ENCODE measurements at places on chromosomes 4 and X. TPM values are rescaled to one million over a fixed set of nuclear protein-coding genes. Genes with fewer than 3 reads are reported as not detected.

- no peaks in the 10 kb centered on the region for H3K4me1 ChIP-seq
- no peak for DNase-seq
- no peaks in the 10 kb centered on the region for H3K27me3 ChIP-seq
- no peak overlapping the region for H3K4me3 ChIP-seq
- no peak overlapping the region for H3K27ac ChIP-seq
Measured at GRCh38 chrX:76029385-76029784, 143.5 kb upstream of the PBDC1 start.

DNA sequence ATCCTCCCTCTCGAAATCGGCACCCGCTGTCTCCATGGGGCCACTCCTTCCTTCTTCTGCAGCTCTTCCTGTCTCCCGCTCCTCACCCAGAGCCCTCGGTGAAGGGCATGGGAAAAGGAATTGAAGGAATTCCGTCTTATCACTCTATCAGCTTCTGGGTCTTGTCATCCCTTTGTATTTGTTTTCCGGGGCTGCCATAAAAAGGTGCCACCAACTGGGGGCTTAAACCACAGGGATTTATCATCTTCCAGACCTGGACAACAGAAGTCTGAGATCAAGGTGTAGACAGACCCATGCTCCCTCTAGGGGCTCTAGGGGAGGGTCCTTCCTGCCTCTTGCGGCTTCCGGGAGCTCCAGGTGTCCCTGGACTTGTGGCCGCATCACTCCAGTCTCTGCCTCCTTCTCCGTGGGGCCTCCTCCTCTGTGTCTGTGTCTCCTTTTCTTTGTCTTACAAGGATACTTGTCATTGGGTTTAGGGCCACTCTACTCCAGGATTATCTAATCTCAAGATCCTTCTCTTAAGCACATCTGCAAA is 24.0 kb downstream of the CD99 start:
- H3K27ac ChIP-seq, result no peak overlapping the region
- H3K36me3 ChIP-seq, result no peaks in the 10 kb centered on the region
- peaks cover 8% of the 10 kb centered on the region for H3K4me1 ChIP-seq
- H3K4me3 ChIP-seq, result no peak overlapping the region
- DNase-seq, result no peak
- H3K27me3 ChIP-seq, result no peaks in the 10 kb centered on the region

- no peaks in the 10 kb centered on the region for H3K27me3 ChIP-seq
- no peaks in the 10 kb centered on the region for H3K36me3 ChIP-seq
- peak; percentile 4 for DNase-seq
- H3K4me3 ChIP-seq, result no peak overlapping the region
Measured at GRCh38 chrX:102959471-102959870, 22.4 kb downstream of the RAB40AL start.

DNA sequence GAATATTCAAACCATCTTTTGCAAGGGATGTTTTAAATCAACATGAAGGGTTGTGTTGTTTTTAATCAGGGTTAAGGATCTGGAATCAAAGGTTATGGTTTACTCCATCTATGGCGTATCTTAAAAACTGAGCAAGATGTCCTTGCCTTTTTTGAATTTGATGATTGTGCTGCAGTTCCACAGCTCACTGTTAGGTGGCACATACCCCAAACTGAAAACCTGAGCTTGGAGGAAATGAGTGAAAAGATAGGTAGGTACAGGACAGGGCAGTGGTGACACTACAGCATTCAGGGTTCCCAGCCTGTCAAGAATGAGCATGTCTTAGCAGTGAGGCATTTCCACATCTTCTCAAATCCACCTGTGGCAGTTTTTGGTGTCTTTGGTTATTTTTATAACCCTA is 13.1 kb upstream of the EOLA1 start:
- no peak overlapping the region for H3K4me3 ChIP-seq
- no peaks in the 10 kb centered on the region for H3K27me3 ChIP-seq
- no peak for DNase-seq
- no peak overlapping the region for H3K27ac ChIP-seq

GRCh38 chr4:151472297-151472696 is 63.3 kb downstream of the FHIP1A start:
- H3K4me3 ChIP-seq, result no peak overlapping the region
- H3K36me3 ChIP-seq, result no peaks in the 10 kb centered on the region
- no peaks in the 10 kb centered on the region for H3K27me3 ChIP-seq
- no peak overlapping the region for H3K27ac ChIP-seq
- H3K4me1 ChIP-seq, result peaks cover 11% of the 10 kb centered on the region

- DNase-seq, result no peak
- no peaks in the 10 kb centered on the region for H3K36me3 ChIP-seq
Measured at GRCh38 chrX:118579417-118579816, 83.8 kb downstream of the DOCK11 start.

- H3K27ac ChIP-seq, result no peak overlapping the region
- H3K36me3 ChIP-seq, result no peaks in the 10 kb centered on the region
- H3K27me3 ChIP-seq, result no peaks in the 10 kb centered on the region
- no peak overlapping the region for H3K4me3 ChIP-seq
Measured at GRCh38 chrX:136057567-136057966, 72.3 kb downstream of the SLC9A6 start.

- H3K36me3 ChIP-seq, result no peaks in the 10 kb centered on the region
- no peaks in the 10 kb centered on the region for H3K27me3 ChIP-seq
- DNase-seq, result peak; percentile 89
- H3K4me1 ChIP-seq, result peaks cover 81% of the 10 kb centered on the region
- peak overlapping the region; percentile 38 for H3K4me3 ChIP-seq
- H3K27ac ChIP-seq, result peak overlapping the region; percentile 91
Measured at GRCh38 chr4:168587411-168588125, 90.7 kb downstream of the PALLD start.

GRCh38 chr4:129092631-129093190 is 628 bp downstream of the SCLT1 start:
- H3K4me1 ChIP-seq, result peaks cover 2% of the 10 kb centered on the region
- peak overlapping the region; percentile 54 for H3K27ac ChIP-seq
- no peaks in the 10 kb centered on the region for H3K27me3 ChIP-seq
- H3K36me3 ChIP-seq, result no peaks in the 10 kb centered on the region
- H3K4me3 ChIP-seq, result peak overlapping the region; percentile 91

DNA sequence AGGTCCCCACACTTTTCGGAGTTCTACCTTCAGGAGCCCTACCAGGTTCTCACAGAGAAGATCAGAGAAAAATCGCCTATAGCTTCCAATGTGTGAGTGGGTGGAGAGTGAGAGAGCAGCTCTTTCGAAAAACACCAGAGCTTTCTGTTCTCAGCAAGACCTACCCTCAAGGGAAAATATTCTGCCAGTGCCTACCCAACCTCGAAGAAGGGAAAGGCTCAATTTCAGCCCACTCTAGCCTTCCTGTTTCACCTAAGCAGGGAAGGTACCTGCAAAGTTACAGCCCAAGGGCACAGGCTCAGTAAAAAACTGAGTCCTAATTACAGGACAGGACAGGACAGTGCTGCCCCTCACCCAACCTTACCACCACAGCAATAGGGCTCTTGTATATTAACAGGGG is 104.0 kb upstream of the WDR17 start:
- H3K4me3 ChIP-seq, result no peak overlapping the region
- no peaks in the 10 kb centered on the region for H3K36me3 ChIP-seq
- no peak overlapping the region for H3K27ac ChIP-seq
- no peaks in the 10 kb centered on the region for H3K4me1 ChIP-seq

DNA sequence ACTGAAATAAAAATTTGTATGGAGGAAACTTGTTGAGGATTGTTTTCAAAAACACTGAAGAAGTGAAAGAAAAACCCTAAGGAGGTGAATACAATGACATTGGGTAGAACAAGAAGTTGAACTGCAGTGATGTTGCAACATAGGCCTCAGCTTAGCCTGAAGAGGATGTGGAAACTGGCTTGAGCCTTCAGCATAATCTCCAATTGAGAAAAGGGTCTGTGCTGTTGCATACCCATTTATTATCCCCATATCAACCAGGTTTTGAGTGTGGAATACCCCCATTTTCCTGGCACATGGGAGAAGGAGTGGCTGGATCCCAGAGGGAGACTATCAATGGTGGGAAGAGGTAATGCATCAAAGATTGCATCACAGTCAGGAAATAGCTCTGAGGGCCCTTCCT is 695.0 kb upstream of the HS3ST1 start:
- H3K27me3 ChIP-seq, result no peaks in the 10 kb centered on the region
- no peaks in the 10 kb centered on the region for H3K36me3 ChIP-seq
- no peaks in the 10 kb centered on the region for H3K4me1 ChIP-seq
- no peak overlapping the region for H3K27ac ChIP-seq
- DNase-seq, result no peak
- no peak overlapping the region for H3K4me3 ChIP-seq

DNA sequence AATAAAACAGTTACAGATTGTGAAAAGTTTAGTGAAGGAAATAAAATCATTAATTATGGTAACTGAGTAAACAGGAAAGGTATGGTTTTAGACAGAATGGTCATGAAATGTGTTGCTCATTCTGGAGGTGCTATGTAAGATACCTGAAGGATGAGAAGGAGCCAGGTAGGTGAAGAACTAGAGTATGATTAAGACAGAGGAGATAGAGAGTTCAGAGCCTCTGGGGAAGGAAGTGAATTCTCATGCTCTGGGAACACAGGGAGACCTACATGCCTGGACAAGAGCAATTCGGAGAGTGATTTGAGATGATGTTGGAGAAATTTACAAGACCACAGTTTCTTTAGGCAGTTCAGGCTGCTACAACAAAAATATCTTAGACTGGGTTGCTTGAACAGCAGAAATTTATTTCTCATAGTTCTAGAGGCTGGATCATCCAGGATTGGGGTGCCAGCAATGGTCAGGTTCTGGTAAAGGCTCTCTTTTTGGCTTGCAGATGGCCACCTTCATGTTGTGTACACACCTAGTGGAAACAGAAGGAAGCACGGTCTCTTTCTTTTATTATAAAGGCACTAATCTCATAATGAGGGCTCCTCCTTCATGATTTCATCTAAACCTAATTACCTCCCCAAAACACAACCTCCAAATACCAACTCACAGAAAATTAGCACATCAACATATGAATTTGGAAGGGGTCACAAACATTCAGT is 1416.1 kb downstream of the PCDH7 start:
- no peaks in the 10 kb centered on the region for H3K36me3 ChIP-seq
- no peak overlapping the region for H3K27ac ChIP-seq
- H3K4me1 ChIP-seq, result peaks cover 7% of the 10 kb centered on the region
- H3K4me3 ChIP-seq, result no peak overlapping the region
- no peaks in the 10 kb centered on the region for H3K27me3 ChIP-seq

DNA sequence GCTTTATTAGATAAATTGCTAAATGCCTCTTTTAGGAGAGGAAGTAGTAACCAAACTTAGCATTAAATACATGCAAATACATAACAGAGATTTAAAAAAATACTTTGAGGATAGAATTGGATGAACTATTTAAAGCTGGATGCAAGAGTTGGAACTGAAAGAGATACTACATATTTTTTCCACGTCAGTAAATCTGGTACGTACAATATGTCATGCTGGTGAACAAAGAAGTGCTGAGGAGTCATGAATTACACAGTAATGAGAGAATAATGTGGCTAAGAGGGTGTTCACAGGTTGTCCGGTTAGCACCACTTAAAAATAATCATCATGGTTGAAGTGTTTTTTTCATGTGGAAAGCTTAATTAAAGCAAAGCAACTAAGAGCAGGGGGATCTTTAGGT is 184.1 kb upstream of the FRMPD4 start:
- no peaks in the 10 kb centered on the region for H3K4me1 ChIP-seq
- H3K36me3 ChIP-seq, result no peaks in the 10 kb centered on the region
- no peaks in the 10 kb centered on the region for H3K27me3 ChIP-seq
- DNase-seq, result no peak

DNA sequence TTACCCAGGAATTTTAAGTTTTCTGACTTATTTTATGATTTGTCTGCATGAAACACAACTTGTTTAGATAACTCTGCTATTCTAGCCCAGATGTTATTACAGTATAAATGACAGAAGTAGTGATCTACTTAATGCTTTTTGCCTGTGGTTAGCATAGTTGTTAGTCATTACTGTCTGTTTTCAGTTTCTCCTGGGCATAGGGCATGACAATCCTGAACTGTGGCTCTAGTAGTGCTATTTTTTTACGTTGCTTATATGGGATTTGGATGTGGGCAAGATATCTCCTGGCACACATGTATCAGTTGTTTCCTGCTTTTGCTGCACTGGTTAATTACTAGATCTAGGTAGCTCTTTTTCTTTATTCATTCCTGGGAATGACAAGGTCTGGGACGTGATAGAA is 1005.8 kb downstream of the PCDH18 start:
- no peaks in the 10 kb centered on the region for H3K27me3 ChIP-seq
- no peak overlapping the region for H3K4me3 ChIP-seq
- H3K36me3 ChIP-seq, result no peaks in the 10 kb centered on the region

DNA sequence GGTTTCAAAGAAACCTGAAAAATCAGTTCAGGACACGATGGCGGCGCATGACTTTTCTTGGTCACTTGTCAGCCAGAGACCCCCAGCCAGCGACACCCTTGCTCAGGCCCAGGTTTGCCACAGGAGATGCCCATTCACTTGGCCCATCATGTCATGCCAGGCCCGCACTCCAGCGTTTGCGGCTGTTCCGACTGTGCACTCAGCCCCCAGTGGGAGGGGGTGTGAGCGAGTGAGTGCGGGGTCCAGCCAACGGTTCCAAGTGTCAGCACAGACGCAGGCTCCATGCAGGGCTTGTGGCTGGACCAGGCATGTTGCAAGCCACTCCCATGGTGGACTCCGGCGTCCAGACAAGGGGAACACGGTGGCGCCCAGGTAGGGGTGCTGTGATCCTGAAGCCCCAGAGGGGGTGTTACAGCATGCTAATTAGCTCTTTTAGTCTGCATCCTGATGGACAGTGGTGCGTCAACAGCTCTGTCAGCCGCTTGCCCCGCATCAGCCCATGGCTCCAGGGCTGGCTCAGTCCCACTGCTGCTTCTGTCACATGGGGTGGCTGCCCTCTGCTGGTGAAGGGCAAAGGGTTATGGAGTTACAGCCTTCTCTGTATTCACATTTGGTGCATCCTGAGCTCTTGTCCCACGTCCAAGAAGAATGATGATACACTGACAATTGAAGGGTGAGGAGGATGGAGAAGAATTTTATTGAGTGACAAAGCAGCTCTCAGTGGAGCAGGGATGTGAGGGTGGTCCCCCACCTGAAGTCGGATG is 3.7 kb upstream of the MAEA start:
- no peaks in the 10 kb centered on the region for H3K27me3 ChIP-seq
- no peak overlapping the region for H3K4me3 ChIP-seq
- H3K27ac ChIP-seq, result no peak overlapping the region
- H3K36me3 ChIP-seq, result no peaks in the 10 kb centered on the region

The QRFPR gene
- not detected for total RNA-seq

The CT45A2 gene
- total RNA-seq, result not detected

The TMEM150C gene
- 1.2 TPM for total RNA-seq

The LNX1 gene
- 3.3 TPM for total RNA-seq

The VCX3A gene
- total RNA-seq, result not detected

The NAP1L2 gene
- total RNA-seq, result not detected

The FTHL17 gene
- not detected for total RNA-seq
